Smooth muscle cell of the coronary artery (primary cell): ENCODE measurements at places on chromosomes 1 and 21. TPM values are rescaled to one million over a fixed set of nuclear protein-coding genes. Genes with fewer than 3 reads are reported as not detected.

Gene RCC1
- total RNA-seq, result 35.1 and 52.5 TPM in 2 replicates

Gene ADCY10
- under 0.01 and 0.12 TPM in 2 replicates for total RNA-seq

Gene CEP85
- total RNA-seq, result 2.3 and 6.5 TPM in 2 replicates

Gene TARBP1
- total RNA-seq, result 15.0 and 15.7 TPM in 2 replicates

Gene IGSF3
- total RNA-seq, result 0.47 and 1.1 TPM in 2 replicates

Gene KLF17
- total RNA-seq, result 0.08 and 0.23 TPM in 2 replicates

Gene PRKAB2
- total RNA-seq, result 8.1 and 17.1 TPM in 2 replicates

Gene ACTL8
- total RNA-seq, result 0.47 TPM in 1 of 2 replicates, not detected in the other

Gene PARS2
- total RNA-seq, result 3.3 and 4.5 TPM in 2 replicates

Gene DSTYK
- total RNA-seq, result 10.9 and 19.3 TPM in 2 replicates

Gene CD52
- total RNA-seq, result not detected in 2 replicates

Gene VANGL2
- 1.7 TPM in 1 of 2 replicates, not detected in the other for total RNA-seq

Gene CFHR3
- not detected in 2 replicates for total RNA-seq

Gene NGF
- total RNA-seq, result 1.5 and 11.9 TPM in 2 replicates

Gene MYCL
- 0.12 and 3.8 TPM in 2 replicates for total RNA-seq

Gene F13B
- total RNA-seq, result not detected in 2 replicates

Gene KIF1B
- 19.4 and 20.7 TPM in 2 replicates for total RNA-seq

Gene AMY1B
- total RNA-seq, result not detected in 2 replicates

Gene TDRD10
- not detected in 2 replicates for total RNA-seq

Gene LIN28A
- total RNA-seq, result 0.08 TPM in 1 of 2 replicates, not detected in the other

Gene CHIA
- not detected in 2 replicates for total RNA-seq

Gene DCST2
- total RNA-seq, result not detected in 2 replicates

Gene SMG5
- total RNA-seq, result 28.3 and 35.6 TPM in 2 replicates

Gene OR2L5
- total RNA-seq, result not detected in 2 replicates

Gene NPL
- 0.98 and 3.5 TPM in 2 replicates for total RNA-seq

Gene CD1E
- not detected in 2 replicates for total RNA-seq

Gene PFKFB2
- 5.6 and 5.7 TPM in 2 replicates for total RNA-seq

Gene THEM5
- total RNA-seq, result not detected in 2 replicates

Gene MTOR
- 30.3 and 30.8 TPM in 2 replicates for total RNA-seq

Gene RLF
- 17.0 and 20.8 TPM in 2 replicates for total RNA-seq

Gene KLHDC9
- 0.23 and 1.5 TPM in 2 replicates for total RNA-seq

Gene KCNQ4
- not detected in 2 replicates for total RNA-seq

Gene TTC34
- total RNA-seq, result 0.08 and 0.12 TPM in 2 replicates

Gene NKAIN1
- 0.08 TPM in 1 of 2 replicates, not detected in the other for total RNA-seq

Gene S100A14
- 0.12 and 0.30 TPM in 2 replicates for total RNA-seq

Gene VWA1
- total RNA-seq, result 1.5 and 1.6 TPM in 2 replicates
